Right ventricle myocardium inferior (tissue), 1 donor: ENCODE measurements at places on chromosomes 4 and X. TPM values are rescaled to one million over a fixed set of nuclear protein-coding genes. Genes with fewer than 3 reads are reported as not detected.

- peak; percentile 49 for DNase-seq
Measured at GRCh38 chr4:68182382-68182820, 52.7 kb upstream of the TMPRSS11F start.

DNA sequence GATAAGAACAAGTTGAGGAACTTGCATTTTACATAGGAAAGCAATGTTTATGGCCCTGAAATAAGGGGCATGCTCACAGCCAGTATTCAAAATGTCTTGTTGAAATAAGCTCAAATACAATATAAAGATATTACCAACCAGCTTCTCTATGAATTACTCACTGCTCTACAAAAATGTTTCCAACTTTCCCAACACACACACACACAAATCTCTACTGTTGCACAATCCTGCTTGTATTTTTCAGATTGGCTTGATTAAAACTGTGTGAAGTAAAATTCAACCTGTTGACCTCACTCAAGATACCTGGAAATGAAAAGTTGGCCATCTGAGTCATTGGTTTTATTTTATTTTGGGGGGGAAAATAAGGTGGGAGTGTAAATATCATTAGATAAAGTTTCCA lies 128.6 kb downstream of the CHIC2 start:
- no peak for DNase-seq

- DNase-seq = no peak
Measured at GRCh38 chr4:8427761-8428287, 12.7 kb downstream of the ACOX3 start.

DNA sequence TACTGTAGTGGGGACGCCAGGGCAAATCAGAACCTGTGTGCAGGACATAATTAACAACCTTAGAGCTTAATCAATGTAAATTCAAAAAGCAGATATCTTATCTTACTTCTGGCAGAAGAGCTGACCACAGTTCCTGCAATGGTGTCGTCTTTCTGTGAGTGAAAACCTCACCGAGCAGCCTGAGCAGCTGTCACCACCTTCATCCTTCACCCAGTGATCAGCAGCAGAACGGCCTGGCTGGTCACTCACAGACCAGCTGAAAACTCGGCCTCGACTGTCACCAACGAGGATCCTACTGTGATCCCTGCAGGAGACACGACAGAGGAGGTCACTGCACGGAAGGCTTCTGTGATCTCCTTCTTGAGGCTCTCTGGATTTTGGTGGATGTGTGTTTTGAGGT lies 94.2 kb downstream of the CDS1 start:
- no peak for DNase-seq

GRCh38 chrX:94914235-94914634 lies 1240.2 kb downstream of the FAM133A start:
- DNase-seq = no peak

- peak; percentile 20 for DNase-seq
Measured at GRCh38 chr4:7987148-7987989, 47.7 kb upstream of the AFAP1 start.

Gene BTC
- total RNA-seq = 0.16 TPM

Gene UGT2B10
- not detected for total RNA-seq

Gene ALAS2
- total RNA-seq = 0.68 TPM

Gene BEX2
- total RNA-seq = 0.73 TPM

Gene ITGB1BP2
- 105 TPM for total RNA-seq
